Stimulated activated CD4-positive, alpha-beta T cell treated with anti-CD3 and anti-CD28 coated beads, Interleukin-2, amount 100 ng/mL, for 24 hours (primary cell): ENCODE measurements at places on chromosomes 13 and 19.

DNA sequence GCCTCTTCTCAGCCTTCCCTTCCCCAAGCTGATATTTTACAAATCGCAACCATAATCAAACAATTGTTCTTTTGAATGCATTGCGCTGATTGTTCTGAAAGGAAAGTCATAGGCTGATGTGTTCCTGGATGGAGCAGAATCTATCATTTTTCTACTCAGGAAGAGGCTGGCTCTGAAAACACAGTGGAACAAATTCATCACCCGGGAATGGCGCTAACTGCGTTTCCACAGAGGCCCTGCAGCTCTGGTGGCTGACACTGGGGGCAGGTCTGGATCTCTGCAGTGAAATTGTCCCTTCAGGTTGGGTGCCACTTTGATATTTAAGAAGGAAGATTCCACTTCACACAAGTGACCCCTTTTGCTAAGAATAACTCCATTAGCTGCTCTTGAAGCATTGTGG, 1060.8 kb downstream of the UQCRFS1 start:
- DNase-seq, result no peak

DNA sequence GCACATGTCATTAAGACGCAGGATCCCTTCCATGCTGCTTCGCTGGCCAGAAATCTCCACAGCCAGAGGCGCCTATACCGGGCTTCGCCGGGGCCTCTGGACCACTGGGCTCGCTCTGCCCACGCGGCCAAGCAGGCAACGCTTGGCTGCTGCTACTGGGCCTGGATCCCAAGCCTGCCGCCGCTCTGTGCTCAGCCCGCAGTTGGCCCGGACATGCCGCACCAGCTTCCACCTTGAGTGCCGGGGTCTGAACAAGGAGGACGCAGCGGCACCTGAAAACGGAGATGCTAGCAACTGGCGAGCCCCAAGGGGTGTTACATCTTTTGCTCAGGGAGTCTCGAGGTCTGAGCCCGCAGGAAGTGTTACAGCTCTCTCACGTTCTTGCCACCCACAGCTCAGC, 409.9 kb upstream of the SGCG start:
- no peak for DNase-seq

GRCh38 chr13:42747399-42747873, 33.9 kb upstream of the FAM216B start:
- DNase-seq, result no peak

GRCh38 chr13:59587971-59588716, 575.6 kb downstream of the DIAPH3 start:
- DNase-seq, result no peak
